Cardiac ventricle fibroblast (primary cell): ENCODE measurements at places on chromosomes 5 and 9. TPM values are rescaled to one million over a fixed set of nuclear protein-coding genes. Genes with fewer than 3 reads are reported as not detected.

The GABRG2 gene
- total RNA-seq: 0.06 TPM in 1 of 2 replicates, not detected in the other

The GABBR2 gene
- not detected in 2 replicates for total RNA-seq

The CDKN2A gene
- 19.5 and 22.0 TPM in 2 replicates for total RNA-seq

The TMEM171 gene
- total RNA-seq: 0.19 and 0.20 TPM in 2 replicates

The ECSCR gene
- 2.1 and 5.1 TPM in 2 replicates for total RNA-seq

The NR6A1 gene
- total RNA-seq: 0.50 and 2.8 TPM in 2 replicates

The PCDHGA4 gene
- total RNA-seq: 5.8 and 6.8 TPM in 2 replicates

The F12 gene
- 0.44 and 0.49 TPM in 2 replicates for total RNA-seq

The HRCT1 gene
- total RNA-seq: 2.4 and 2.6 TPM in 2 replicates

The TRIM14 gene
- 1.2 and 3.2 TPM in 2 replicates for total RNA-seq

The CHSY3 gene
- total RNA-seq: 4.5 and 6.3 TPM in 2 replicates

The ANKDD1B gene
- total RNA-seq: 0.15 and 0.31 TPM in 2 replicates

The OMD gene
- 11.2 and 12.3 TPM in 2 replicates for total RNA-seq

The INSL4 gene
- total RNA-seq: not detected in 2 replicates
